Activated naive CD8-positive, alpha-beta T cell treated with anti-CD3 and anti-CD28 coated beads for 36 hours (primary cell): ENCODE measurements at places on chromosomes 11 and 22.

- H3K4me3 ChIP-seq = no peak overlapping the region
- no peak for DNase-seq
Measured at GRCh38 chr11:13110145-13110544, 101.0 kb downstream of the RASSF10 start.

DNA sequence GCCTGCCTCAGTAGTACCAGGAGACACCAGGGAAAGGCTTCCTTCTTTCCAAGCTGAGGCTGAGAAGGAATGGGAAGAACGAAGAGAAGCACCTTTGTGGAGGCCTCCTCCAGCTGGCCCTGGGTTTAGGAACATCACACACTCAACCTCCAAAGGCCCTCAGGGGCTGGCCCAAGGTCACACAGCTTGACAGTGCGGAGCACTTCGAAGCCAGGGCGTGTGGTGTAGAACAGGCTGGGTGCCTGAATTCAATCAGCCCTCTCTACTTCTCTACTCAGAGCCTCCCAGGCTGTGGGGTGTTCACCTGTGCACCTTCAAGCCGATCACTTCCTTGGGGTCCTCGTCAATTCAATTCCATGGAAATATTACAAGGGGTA is 727 bp upstream of the CSDC2 start:
- peaks cover 6% of the 10 kb centered on the region for H3K4me1 ChIP-seq
- DNase-seq = no peak
- no peak overlapping the region for H3K27ac ChIP-seq

DNA sequence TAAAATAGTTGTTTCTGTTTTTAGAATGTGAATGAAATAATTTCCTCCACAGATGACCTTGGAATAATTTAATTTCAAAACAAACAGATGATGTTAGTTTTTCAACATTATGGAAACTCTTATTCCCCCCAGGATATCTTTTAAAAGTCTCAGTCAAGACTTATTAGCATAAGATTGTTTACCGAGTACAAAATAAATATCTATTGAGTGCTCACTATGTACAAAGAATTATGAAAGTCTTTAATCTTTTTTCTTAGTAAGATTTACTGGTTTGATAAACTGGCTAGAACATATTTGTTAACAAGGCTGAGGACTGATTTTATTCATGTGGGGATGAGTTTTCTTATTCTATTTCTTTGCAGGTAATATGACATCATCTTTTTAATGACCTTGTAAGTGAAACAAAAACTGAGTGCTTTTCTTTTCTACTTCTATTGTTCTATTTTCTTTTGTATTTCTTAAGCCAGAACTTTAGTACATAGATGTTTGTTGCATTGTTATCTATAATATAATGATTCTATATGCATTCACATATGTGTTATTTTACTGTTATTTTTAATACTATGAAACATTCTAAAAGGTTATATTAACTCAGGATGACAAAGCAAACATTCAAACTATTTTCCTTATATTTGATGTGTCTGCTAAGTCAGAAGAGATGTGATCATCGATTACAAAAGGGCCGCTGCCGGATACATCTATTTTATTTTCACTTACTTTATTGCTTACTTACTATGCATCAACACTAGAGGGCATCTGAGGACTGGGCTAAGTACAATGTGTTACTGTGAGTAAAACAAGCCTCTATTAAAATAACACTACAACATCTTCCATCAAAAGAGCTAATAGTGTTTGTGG is 111.0 kb upstream of the ARHGAP42 start:
- no peak overlapping the region for H3K27ac ChIP-seq
- DNase-seq = no peak
- no peaks in the 10 kb centered on the region for H3K4me1 ChIP-seq
- no peaks in the 10 kb centered on the region for H3K36me3 ChIP-seq
- peaks cover 3% of the 10 kb centered on the region for H3K27me3 ChIP-seq
- no peak overlapping the region for H3K4me3 ChIP-seq

DNA sequence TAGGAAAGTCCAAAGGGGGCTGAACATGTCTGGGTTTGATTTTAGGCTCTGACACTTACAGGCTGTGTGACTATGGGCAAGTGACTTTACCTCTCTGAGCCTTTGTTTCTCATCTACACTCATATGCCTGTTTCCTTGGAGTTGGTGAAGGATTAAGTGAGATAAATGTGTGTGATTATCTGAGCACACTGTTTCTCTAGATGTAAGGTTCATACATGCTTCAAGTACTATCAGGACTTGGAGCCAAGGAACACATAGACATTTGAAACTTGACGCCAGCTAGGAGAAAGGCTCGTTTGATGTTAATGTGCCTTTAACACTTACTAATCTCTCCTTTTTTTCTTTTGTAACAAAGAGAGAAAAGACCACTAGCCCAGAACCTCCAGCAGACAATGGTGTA is 9.7 kb downstream of the CRYBB1 start:
- no peak for DNase-seq
- H3K4me1 ChIP-seq = peaks cover 7% of the 10 kb centered on the region
- no peaks in the 10 kb centered on the region for H3K36me3 ChIP-seq
- H3K27me3 ChIP-seq = no peaks in the 10 kb centered on the region
- no peak overlapping the region for H3K27ac ChIP-seq
- H3K4me3 ChIP-seq = no peak overlapping the region

GRCh38 chr11:61049859-61050258 is 52.4 kb upstream of the CD5 start:
- peaks cover 65% of the 10 kb centered on the region for H3K36me3 ChIP-seq
- peaks cover 61% of the 10 kb centered on the region for H3K4me1 ChIP-seq
- H3K4me3 ChIP-seq = no peak overlapping the region
- H3K27me3 ChIP-seq = no peaks in the 10 kb centered on the region
- peak overlapping the region; percentile 4 for H3K27ac ChIP-seq

DNA sequence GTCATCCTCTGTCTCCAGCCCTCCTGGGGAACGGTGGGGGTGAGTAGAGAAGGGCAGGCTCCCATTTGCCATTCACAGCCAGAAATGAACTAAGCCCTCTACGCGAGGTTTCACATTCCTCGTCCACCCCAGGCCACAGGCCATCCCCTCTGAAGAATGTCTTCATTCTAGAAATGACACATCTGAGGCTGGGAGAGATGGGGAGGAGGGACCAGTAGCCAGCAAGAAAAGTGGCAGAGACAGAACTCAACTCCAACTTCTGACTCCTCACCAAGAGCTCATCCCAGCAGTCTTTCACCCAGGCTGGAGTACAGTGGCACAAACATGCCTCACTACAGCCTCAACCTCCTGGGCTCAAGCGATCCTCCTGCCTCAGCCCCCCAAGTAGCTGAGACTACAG is 3.4 kb downstream of the CTSF start:
- no peak overlapping the region for H3K27ac ChIP-seq
- peaks cover 9% of the 10 kb centered on the region for H3K4me1 ChIP-seq
- H3K4me3 ChIP-seq = no peak overlapping the region
- no peak for DNase-seq
- H3K36me3 ChIP-seq = no peaks in the 10 kb centered on the region

- peaks cover 2% of the 10 kb centered on the region for H3K36me3 ChIP-seq
- no peak overlapping the region for H3K4me3 ChIP-seq
- H3K4me1 ChIP-seq = no peaks in the 10 kb centered on the region
- H3K27ac ChIP-seq = no peak overlapping the region
- no peaks in the 10 kb centered on the region for H3K27me3 ChIP-seq
Measured at GRCh38 chr11:95939091-95939490, 15.2 kb upstream of the MTMR2 start.

- no peak for DNase-seq
- peaks cover 20% of the 10 kb centered on the region for H3K36me3 ChIP-seq
- H3K27ac ChIP-seq = no peak overlapping the region
- no peak overlapping the region for H3K4me3 ChIP-seq
Measured at GRCh38 chr11:61277186-61278000, 17.7 kb downstream of the VWCE start.

- H3K27me3 ChIP-seq = peaks cover 58% of the 10 kb centered on the region
- H3K4me3 ChIP-seq = peak overlapping the region; percentile 64
- DNase-seq = peak; percentile 80
- H3K27ac ChIP-seq = peak overlapping the region; percentile 89
- peaks cover 33% of the 10 kb centered on the region for H3K4me1 ChIP-seq
- no peaks in the 10 kb centered on the region for H3K36me3 ChIP-seq
Measured at GRCh38 chr22:38941488-38941987, 15.9 kb upstream of the APOBEC3A start.

- H3K27ac ChIP-seq = no peak overlapping the region
- DNase-seq = no peak
- H3K4me1 ChIP-seq = no peaks in the 10 kb centered on the region
- H3K27me3 ChIP-seq = no peaks in the 10 kb centered on the region
Measured at GRCh38 chr11:126163074-126163700, 48.3 kb downstream of the RPUSD4 start.

- H3K36me3 ChIP-seq = no peaks in the 10 kb centered on the region
- H3K27me3 ChIP-seq = peaks cover 8% of the 10 kb centered on the region
- peak; percentile 65 for DNase-seq
- H3K4me3 ChIP-seq = peak overlapping the region; percentile 83
- H3K27ac ChIP-seq = peak overlapping the region; percentile 69
- peaks cover 13% of the 10 kb centered on the region for H3K4me1 ChIP-seq
Measured at GRCh38 chr11:77472991-77473800, 698 bp downstream of the PAK1 start.

- no peaks in the 10 kb centered on the region for H3K36me3 ChIP-seq
- no peaks in the 10 kb centered on the region for H3K27me3 ChIP-seq
- no peaks in the 10 kb centered on the region for H3K4me1 ChIP-seq
- H3K4me3 ChIP-seq = no peak overlapping the region
- no peak for DNase-seq
- H3K27ac ChIP-seq = no peak overlapping the region
Measured at GRCh38 chr11:24295360-24295759, 201.5 kb upstream of the LUZP2 start.
